ENCODE measurements at places on chromosomes 5 and 9. TPM values are rescaled to one million over a fixed set of nuclear protein-coding genes. Genes with fewer than 3 reads are reported as not detected.

The SLC1A1 gene
- 10.8 TPM for polyA plus RNA-seq

The OBP2B gene
- not detected for polyA plus RNA-seq

The RNF183 gene
- not detected for polyA plus RNA-seq

The RUSC2 gene
- 3.3 TPM for polyA plus RNA-seq

The DMRT3 gene
- polyA plus RNA-seq, result not detected

The LCN15 gene
- polyA plus RNA-seq, result not detected

The TAF11L12 gene
- not detected for polyA plus RNA-seq

The EGFL7 gene
- polyA plus RNA-seq, result not detected

The PCDHA12 gene
- polyA plus RNA-seq, result 1.1 TPM

The MAPK9 gene
- 55.8 TPM for polyA plus RNA-seq

The ADAMTS12 gene
- not detected for polyA plus RNA-seq

Measured in Purkinje cell (primary cell).